RPMI7951 (cell line): ENCODE measurements at places on chromosomes 5 and 9. TPM values are rescaled to one million over a fixed set of nuclear protein-coding genes. Genes with fewer than 3 reads are reported as not detected.

DNA sequence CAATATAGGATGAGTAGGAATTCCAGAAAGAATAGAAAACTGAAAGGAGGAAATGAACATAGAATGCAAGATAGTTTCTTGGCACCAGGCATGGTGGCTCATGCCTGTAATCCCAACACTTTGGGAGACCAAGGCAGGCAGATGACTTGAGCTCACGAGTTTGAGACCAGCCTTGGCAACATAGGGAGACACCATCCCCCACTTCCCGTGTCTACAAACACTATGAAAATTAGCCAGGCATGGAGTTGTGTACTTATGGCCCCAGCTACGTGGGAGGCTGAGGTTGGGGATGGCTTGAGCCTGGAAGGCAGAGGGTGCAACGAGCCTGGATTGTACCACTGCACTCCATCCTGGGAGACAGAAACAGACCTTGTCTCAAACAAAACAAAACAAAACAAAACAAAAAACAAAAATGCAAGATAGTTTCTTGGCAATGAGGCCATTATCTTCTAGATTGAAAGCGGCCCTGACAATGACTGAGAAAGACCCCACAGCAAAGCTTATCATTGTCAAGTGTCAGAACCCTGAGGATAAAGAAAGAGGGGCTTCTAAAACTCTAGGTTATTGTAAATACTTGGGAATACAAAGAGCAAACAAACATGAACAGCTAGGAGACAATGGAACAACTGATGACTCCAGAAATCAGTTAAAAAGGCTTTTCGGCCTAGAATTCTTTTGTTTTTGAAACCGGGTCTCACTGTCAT lies 9.2 kb downstream of the SQSTM1 start:
- DNase-seq, result no peak

DNA sequence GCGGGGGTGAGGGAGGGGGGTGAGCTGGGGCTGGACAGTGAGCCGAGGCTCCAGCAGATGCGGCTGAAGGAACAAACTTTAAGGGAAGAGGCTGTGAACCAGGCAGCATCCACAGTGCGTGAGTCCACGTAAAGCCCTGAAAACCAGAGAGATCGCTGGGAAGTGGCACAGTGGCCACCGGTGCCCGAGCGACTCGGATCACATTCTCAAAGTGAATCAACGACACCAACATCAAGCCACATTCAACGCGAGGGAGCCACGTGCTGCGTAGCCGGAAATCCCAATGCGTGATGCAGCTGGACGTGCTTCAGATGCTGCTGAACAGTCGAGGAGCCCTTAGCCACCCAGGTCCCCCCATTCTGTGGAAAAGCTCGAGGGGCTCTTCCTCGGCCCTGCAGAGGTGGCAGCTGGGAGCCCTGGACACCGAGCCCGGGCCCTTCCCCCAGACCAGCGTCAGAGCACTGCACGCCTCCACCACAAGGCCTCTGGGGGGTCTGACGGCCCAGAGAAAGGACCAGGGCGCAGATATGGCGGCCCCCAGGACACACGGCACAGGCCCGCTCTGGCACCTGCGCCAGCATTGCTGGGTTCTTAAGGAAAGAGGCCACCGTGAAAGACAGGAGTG lies 53.7 kb upstream of the EXOC3 start:
- no peak for DNase-seq

The ITGA2 gene
- total RNA-seq, result 25.2 and 28.4 TPM in 2 replicates

DNA sequence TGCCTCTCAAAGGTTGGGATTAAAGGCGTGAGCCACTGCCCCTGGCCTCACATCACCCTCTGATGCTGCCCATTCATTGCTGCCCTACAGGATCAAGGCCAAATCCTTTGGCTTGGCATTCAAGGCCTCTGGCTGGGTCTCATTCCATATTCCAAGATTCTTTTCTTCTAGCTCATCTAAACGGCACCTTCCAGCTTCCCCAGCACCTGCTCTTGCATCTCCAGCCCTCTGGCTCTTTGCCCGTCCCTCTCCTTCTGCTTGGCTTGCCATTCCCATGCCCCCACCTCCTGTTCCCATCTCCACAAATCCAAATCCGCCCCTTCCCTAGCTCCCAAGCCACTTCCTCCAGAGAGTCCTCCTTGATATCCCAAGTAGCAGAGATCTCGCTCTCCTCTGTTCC lies 33.1 kb downstream of the CORO2A start:
- DNase-seq, result no peak
